NCI-H82 (cell line): ENCODE measurements at places on chromosomes 7 and 10.

GRCh38 chr7:154409703-154410311, 357.6 kb downstream of the DPP6 start:
- no peak for DNase-seq

DNA sequence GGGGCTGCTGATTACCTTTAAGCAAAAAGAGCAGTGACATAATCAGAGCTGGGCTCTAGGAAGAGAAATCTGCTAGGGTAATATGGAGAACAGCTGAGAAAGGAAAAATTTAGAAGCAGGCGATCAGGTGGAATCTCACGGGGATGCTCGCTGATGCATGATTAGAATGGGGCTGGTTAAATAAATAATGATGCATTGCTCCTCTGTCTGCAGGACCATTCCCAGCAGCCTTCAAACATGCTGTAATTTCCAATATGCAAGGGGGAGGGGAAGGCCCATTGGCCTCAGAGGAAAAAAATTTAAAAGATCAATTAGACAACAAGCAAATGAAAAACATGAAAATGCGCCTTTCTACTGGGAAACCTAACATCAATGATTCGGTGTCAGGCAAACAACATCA, 65.6 kb upstream of the C10orf90 start:
- no peak for DNase-seq

GRCh38 chr7:149317986-149318672, 56.1 kb downstream of the ZNF783 start:
- DNase-seq: peak; percentile 9

DNA sequence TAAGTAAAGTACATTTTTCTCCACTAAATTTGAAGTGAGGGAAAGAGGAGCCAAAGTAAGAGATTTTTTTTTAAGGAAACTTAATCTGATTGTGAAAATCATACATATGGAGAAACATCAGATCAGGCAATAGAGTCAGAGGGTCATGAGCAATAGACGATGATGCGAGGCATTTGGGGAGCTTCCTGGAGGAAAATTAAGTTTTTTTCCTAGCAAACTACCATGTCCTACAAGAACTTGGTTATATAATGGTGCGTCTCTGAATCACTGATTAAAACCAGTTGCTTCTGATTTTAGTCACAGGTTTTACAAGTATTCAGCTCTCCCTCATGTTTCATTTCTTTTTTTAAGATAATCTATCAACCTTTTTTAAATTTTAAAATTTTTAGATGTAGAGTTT, 52.1 kb upstream of the MTURN start:
- no peak for DNase-seq

GRCh38 chr10:74437822-74438221, 286.8 kb downstream of the ADK start:
- DNase-seq: peak; percentile 15

DNA sequence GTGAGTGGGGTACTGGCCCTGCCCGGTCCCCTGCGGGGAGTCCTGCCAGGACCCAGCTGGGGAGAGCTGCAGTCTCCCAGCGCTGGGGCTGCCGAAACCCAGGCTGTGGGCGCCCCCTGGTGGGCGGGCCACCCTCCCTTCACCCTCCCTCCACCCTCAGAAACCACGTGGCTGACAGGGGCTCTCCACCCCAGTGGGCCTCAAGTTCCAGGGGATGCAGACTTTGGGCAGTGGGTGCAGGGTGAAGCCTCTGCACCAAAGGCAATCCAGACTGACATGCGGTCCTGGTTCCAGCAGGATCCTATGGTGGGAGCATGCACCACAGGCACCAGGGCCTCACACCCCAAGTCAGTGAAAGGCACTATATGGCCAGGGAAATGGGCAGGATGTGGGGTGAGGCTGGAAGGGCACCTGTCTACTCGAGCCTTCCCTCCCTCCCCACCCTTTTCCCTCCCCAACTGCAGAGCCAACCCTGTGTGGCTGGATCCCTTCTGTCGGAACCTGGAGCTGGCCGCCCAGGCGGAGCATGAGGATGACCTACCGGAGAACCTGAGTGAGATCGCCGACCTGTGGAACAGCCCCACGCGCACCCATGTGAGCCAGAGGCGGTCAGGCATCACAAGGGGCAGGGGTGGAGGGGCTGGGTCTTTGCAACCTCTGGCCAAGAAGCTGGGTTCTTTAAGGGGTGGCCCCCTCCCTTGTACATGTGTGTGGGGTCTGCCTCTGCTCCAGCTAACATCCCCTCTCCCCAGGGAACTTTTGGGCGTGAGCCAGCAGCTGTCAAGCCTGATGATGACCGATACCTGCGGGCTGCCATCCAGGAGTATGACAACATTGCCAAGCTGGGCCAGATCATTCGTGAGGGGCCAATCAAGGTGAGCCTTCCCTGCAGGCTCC, 38.8 kb downstream of the PSAP start:
- DNase-seq: peak; percentile 80

DNA sequence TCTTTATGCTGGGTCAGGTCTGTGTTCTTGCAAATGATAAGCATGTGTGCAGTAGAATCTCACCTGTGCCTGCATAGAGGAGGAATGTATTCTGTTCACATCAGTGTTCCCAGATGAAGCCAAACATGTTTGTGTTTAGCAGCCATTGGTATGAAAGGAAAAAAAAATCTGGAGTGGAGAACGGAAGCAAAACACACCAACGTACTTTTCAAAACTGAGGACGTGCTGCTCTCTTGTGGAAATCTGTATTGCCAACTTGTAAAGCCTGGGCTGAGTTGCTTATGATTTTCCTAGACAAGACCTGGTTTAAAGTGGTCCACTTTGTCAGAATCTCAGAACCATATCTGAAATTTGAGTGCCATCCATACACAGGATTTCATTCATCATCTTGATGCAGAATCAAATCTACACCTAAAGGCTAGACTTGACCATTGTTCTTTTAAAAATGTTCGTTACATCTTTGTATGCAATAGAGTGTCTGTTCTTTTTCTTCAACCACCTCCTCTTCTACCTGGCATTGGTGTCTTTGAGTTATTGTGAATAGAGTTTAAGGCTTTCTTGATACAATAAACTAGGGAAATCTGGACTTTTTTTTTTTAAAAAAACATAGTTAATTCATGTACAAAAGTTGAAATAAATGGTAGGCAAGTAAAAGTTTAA, 367.7 kb downstream of the PHF14 start:
- peak; percentile 75 for DNase-seq

GRCh38 chr7:26278770-26279169, 12.9 kb upstream of the SNX10 start:
- DNase-seq: no peak

GRCh38 chr7:143316492-143316891, 581 bp downstream of the CLCN1 start:
- no peak for DNase-seq

- peak; percentile 18 for DNase-seq
These were observed 20.0 kb downstream of the FOXI2 start for GRCh38 chr10:127757033-127757432.

DNA sequence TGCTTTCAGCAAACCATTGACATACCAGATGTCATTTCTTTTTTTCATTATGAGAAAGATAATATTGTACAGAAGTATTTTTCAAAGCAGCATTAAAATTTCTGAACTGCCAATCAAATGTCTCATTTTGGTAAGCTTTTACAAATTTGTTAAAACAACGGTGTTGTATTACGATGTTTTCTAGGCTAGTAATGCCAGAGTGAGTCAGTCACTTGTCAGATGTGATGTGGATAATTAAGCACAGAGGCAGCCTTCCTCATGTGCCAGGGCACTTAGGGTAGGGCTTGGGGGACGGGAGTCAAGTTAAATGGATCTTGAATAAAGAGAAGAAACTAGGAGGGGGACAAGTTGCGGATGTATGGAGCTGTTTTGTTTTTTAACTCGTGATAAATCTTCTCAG, 10.1 kb downstream of the PSTK start:
- peak; percentile 42 for DNase-seq

DNA sequence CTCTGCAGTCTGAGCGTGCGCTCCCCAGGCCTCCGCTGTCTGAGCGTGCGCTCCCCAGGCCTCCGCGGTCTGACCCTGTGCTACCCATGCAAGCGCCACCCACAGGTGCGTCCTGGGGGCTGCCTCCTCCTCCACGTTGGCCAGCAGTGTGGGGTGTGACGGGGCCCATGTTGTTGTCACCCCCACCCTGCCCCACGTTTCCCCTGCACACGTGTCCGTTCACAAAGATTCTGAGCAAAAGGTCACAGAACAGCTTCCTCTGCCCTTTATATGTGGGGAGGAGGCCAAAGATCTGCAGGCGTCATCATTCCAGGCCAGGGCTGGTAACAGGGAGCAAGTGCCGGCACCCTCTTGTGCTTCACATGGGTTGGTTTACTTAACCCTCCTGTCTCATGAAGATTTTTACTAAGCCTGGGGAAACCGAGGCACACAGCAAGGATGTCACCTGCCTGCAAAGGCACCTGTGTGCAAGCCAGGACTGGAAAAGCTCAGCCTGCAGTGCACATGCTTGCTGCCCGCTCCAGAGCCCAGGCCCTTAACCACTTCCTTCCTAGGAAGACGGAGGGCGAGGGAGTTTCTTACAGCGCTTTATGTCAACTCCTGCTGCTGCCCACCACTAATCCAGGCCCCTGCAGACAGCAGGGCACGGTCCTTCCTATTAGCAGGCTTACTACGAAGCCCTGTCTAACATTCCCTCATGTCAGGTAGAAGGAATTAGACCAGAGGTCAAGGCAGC, 4.8 kb downstream of the GPR146 start:
- DNase-seq: no peak

DNA sequence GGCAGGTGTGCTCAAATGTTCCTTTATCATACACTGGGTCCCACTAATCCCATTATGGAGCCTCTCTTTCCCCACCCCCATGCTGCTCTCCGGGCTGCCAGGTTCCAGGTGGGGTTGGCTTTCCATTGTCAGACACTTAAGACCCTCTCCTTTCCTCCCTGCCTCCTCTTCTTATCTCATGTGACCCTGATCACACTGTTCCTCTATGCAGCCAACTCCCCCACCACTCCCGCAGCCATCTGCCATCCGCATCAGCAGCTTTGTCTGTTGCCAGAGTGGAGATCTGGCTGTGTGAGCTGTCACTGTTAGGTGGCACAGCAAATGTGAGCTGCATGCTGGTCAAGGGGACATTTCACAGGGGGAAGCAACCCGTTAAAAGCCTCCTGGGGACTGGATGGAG, 391.4 kb downstream of the TNS3 start:
- DNase-seq: peak; percentile 97

GRCh38 chr7:45151967-45152366, 5.6 kb upstream of the RAMP3 start:
- peak; percentile 93 for DNase-seq

- no peak for DNase-seq
These were observed 16.1 kb upstream of the AKR1C1 start for GRCh38 chr10:4947039-4947634.

GRCh38 chr10:90945491-90946070, 24.7 kb upstream of the ANKRD1 start:
- DNase-seq: no peak

DNA sequence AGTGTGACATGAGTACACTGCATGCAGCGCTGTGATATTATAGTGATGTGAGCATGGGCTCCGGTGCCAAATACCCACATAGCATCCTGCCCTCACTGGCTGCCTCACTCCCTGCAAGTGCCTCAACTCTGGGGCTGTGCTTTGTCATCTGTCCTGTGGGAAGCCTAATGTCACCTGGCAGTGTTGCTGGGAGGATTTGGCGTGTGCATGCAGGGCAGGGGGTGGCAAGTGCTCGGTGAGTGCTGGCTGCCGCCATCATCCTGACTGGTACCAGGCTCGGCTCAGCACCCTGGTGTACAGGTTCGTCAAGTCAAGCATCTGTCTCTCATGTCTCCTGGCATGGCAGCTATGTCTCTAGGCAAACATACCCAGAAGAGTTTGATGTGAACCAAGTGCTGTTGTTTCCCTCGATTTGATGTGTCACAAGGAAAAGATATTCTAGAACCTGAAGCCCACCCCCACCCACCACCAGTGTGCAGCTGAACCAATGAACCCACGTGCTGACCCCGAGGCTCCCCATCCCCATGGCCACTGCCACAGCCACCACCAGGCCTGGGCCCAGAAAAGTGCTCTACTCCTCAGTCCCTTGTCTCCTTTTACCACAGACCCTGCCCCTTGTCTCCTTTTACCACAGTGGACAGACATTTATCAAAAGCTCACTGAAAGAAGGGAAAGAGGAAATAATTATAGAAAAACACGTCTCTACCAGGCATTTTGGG, 135.8 kb downstream of the MAPK8 start:
- no peak for DNase-seq

DNA sequence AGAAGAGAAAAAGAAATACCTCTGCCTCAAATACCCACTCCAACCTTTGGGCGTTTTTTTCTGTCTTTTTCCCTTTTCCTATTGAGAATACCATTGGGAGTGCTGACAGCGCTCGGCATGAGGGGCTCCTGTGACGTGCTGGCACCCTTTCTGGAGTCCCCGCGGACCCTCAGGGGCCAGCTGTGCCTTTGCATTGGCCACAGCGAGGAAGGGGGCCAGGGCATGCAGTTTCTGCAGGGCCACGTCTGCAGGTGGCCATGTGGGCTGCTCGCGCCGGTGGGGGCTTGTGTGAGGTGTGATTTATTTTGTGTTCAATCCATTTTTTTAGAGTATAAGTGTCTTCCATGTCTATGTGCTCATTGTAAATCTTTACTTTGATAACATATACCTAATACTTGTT, 57.4 kb downstream of the INPP5A start:
- no peak for DNase-seq

DNA sequence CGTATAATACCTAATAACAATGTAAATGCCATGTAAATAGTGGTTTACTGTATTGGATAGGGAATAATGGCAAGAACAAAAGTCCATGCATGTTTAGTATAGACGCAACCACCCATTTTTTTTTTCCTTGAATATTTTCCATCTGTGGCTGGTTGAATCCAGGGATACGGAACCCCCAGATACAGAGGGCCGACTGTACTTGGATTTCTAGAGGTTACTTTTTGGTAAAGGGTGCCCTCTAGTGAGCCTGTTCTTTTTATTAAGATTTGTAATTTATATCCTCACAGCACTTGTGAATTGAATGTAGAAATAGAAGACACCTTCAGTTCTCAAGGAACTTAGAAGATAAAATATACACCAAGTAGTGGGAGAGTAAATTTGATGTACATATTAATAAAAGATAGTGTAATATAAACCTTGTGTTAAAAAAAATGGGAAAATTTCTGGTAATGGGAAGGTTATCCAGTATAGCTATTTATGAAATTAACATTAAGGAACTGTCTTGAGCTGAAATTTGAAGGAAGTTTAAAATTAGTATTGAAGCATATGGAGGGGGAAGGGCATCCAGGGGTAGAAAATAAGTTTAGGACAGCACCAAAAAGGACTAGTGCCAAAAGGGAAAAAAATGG, 32.0 kb downstream of the EXOC6 start:
- DNase-seq: peak; percentile 68

- no peak for DNase-seq
These were observed 68.9 kb downstream of the ARID5B start for GRCh38 chr10:61970182-61971002.

- peak; percentile 71 for DNase-seq
These were observed 130.4 kb upstream of the GHITM start for GRCh38 chr10:84008878-84009277.

- DNase-seq: no peak
These were observed 37.5 kb downstream of the ARHGAP22 start for GRCh38 chr10:48567346-48567745.

GRCh38 chr10:30062090-30062489, 2.7 kb upstream of the JCAD start:
- DNase-seq: no peak

- peak; percentile 45 for DNase-seq
These were observed 54.2 kb downstream of the MICALL2 start for GRCh38 chr7:1404898-1405548.

- no peak for DNase-seq
These were observed 42.8 kb upstream of the MTURN start for GRCh38 chr7:30091987-30092386.

- no peak for DNase-seq
These were observed 126.3 kb upstream of the TCERG1L start for GRCh38 chr10:131437556-131438475.
